ENCODE measurements at places on chromosomes 7 and 10. TPM values are rescaled to one million over a fixed set of nuclear protein-coding genes. Genes with fewer than 3 reads are reported as not detected.

DNA sequence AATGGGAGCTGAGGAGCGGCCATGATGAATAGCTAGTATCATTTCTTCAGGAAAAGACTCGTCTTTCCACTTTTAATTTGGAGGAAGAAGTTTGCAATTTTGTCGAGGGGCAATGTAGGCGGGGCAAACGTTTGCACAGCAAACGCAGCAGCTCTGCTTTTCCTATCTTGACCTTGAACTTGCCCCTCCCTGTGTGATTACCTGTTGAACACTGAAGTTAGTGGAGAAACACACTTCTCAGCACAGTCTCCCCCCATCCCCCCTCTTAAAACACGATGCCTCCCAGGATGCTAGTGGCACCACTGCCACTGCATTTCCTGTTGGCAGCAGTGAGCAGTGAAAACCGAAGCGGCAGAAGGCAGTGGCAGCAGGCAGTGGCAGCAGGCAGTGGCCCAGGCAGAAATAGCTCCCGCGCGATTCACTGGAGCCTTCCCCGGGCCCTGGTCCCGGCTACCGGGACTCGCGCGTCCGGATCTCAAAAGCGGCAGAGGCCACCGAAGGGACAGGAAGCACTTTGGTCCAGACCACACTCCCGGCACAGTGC is at the start of gene EPDR1:
Gene EPDR1 (plus strand): TSS at position 336 of the 544 bp plus-strand sequence. CDS start 300 bp downstream, outside the sequence.
- H3K27me3 ChIP-seq: peaks cover 71% of the 10 kb centered on the region
- H3K36me3 ChIP-seq: peaks cover 8% of the 10 kb centered on the region
- DNase-seq: peak; percentile 28
- H3K4me3 ChIP-seq: peak within 1 kb of the TSS; percentile 77
- no peak within 1 kb of the TSS for H3K27ac ChIP-seq
- peaks cover 28% of the 10 kb centered on the region for H3K4me1 ChIP-seq

The SLC29A4 gene
- polyA plus RNA-seq: not detected

The CNTNAP2 gene
- polyA plus RNA-seq: 38.2 TPM

The ADARB2 gene
- polyA plus RNA-seq: not detected

GRCh38 chr7:139627831-139628230 is 104.3 kb downstream of the CLEC2L start:
- DNase-seq: no peak
- no peak overlapping the region for H3K4me3 ChIP-seq
- H3K4me1 ChIP-seq: peaks cover 22% of the 10 kb centered on the region

DNA sequence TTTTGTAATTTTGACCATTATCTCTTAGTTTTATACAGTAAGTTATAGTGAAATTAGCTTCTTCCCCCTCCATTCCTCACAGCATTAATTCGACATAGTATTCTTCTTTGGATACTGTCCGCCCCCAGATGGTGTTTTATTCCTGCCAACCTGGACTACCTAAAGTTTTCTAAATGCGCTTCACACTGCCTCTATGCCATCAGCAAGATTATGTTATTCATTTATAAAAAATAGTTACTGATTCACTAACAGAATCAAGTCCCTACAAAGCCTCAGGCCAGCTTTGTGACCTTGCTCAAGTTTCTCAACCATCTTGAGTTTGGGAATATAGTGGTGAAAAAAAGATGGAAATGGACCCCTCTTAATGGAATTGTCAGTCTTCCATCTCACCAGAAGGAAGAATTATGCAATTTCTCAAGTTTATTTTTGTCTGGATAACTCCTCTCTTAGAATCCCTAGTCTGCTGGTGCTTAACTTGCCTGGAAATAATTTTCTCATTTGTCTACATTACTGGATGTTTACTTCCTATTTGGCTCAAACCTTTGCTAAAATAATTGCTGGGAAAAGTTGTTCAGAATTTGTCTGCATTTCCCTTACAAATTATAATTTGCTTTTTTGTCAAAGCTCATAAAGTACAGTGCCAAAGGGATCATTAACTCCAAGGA is 16.7 kb upstream of the FGL2 start:
- no peaks in the 10 kb centered on the region for H3K4me1 ChIP-seq
- H3K27ac ChIP-seq: no peak overlapping the region
- no peak for DNase-seq
- peaks cover 19% of the 10 kb centered on the region for H3K36me3 ChIP-seq

DNA sequence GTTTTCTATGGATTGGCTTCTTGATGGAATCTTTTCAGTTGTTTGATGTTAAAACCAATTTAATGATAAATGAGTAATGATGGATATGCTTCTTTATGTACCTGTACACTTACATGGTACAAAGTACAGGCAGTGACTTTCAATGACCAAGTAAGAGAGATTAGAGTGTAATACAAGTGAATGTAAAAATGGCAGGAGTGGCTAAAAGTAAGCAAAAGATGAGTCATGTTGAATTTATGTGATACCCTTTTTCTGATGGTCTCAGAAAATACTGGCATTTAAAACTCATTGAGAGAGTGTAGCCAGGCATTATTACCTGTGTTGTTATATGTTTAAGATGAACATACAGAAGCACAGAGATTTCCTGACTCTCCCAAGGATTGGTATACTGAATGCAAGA is 97.1 kb downstream of the GPR85 start:
- H3K36me3 ChIP-seq: no peaks in the 10 kb centered on the region
- no peaks in the 10 kb centered on the region for H3K4me1 ChIP-seq
- no peak overlapping the region for H3K27ac ChIP-seq

GRCh38 chr7:150417863-150418262 is 32.6 kb upstream of the GIMAP8 start:
- peaks cover 5% of the 10 kb centered on the region for H3K27me3 ChIP-seq
- no peak overlapping the region for H3K4me3 ChIP-seq
- no peak overlapping the region for H3K27ac ChIP-seq
- H3K4me1 ChIP-seq: peaks cover 17% of the 10 kb centered on the region

GRCh38 chr7:1163121-1163520 is 3.1 kb upstream of the ZFAND2A start:
- H3K27me3 ChIP-seq: no peaks in the 10 kb centered on the region
- H3K4me3 ChIP-seq: no peak overlapping the region

- H3K27me3 ChIP-seq: no peaks in the 10 kb centered on the region
- no peak overlapping the region for H3K27ac ChIP-seq
- no peaks in the 10 kb centered on the region for H3K36me3 ChIP-seq
- DNase-seq: no peak
These were observed 15.4 kb downstream of the ADCYAP1R1 start for GRCh38 chr7:31067491-31067890.

- DNase-seq: no peak
- H3K27me3 ChIP-seq: peaks cover 26% of the 10 kb centered on the region
- H3K27ac ChIP-seq: no peak overlapping the region
- no peaks in the 10 kb centered on the region for H3K4me1 ChIP-seq
These were observed 134.3 kb downstream of the HTR7 start for GRCh38 chr10:90723416-90724068.

GRCh38 chr7:130887182-130887956 is 153.4 kb upstream of the KLF14 start:
- peaks cover 18% of the 10 kb centered on the region for H3K4me1 ChIP-seq
- no peak overlapping the region for H3K27ac ChIP-seq
- no peak for DNase-seq
- H3K36me3 ChIP-seq: peaks cover 4% of the 10 kb centered on the region
- no peaks in the 10 kb centered on the region for H3K27me3 ChIP-seq
- H3K4me3 ChIP-seq: no peak overlapping the region

DNA sequence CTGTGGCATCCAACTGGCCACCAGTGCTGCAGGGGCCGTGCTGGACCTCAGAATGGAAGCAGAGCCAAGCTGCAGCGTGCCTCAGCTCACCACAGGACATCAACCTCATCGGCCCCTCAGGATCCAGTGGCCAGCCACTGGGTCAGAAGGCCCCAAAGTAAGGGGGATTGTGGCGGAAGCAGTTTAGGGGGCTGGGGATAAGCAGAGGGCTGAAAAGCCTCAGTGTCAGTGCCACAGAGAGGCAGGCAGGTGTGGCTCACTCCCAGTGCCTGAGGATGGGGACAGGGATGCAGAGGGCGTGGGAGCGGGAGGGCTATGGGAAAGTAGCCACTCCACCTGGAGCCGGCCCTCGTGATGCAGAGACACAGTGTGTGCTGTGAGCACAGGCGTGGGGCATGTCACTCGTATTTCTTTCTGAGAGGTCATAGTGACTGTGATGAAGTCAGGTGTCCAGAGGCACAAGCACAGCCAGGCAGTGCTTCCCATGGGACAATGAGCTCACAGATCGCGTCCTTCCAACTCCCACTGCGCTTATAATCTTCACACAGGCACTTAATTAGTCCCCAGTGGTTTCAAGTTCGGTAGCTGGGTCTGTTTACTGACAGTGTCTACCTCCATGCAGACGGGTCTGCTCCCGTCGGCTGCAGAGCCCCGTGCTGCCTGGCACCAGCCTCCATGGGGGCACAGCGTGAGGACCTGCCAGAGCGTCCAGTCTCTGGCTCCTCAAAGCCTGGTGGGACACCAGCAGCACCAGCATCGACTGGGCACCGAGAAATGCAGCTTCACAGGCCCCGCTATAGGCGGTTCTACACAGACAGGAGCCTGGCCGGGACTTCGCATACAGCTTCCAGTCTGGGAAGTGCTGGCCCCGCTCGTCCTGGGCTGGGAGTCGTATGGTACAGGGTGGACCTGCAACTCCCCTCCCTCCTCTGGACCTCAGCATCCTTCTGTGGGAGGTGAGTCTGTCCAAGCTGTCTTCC is 42.9 kb upstream of the CNPY1 start:
- H3K4me3 ChIP-seq: no peak overlapping the region
- DNase-seq: no peak
- no peaks in the 10 kb centered on the region for H3K36me3 ChIP-seq
- no peak overlapping the region for H3K27ac ChIP-seq
- H3K4me1 ChIP-seq: no peaks in the 10 kb centered on the region

DNA sequence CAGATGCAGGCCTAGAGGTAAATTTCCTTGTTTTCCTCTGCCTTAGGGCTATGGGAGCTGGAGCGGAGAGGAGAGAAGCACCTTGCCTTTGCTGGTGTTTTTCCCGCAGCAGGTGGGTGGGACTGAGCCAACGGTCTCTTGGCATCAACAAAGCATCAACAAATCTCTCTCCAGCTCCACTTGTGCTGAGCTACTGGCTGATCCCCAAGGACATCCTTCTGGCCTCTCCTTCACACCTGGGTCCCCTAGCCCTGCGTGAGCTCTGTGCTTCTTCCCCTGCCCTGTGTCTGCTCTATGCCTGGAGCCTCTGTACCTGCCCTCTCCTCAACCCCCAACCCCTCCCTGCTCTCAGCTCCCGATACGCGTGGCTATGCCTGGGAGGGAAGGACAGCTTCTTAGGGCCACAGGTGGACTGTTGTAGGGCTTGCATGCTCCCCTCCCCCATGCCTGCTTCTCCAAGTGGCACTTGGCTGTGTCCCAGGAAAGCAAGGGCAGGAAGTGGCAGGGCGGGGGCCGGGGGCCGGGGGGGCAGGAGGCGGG is 3.2 kb upstream of the CLDN4 start:
- H3K4me3 ChIP-seq: no peak overlapping the region
- H3K27me3 ChIP-seq: peaks cover 6% of the 10 kb centered on the region
- H3K4me1 ChIP-seq: peaks cover 39% of the 10 kb centered on the region
- no peak for DNase-seq

GRCh38 chr7:25360451-25360850 is 132.2 kb upstream of the NPVF start:
- H3K4me1 ChIP-seq: no peaks in the 10 kb centered on the region
- no peak overlapping the region for H3K4me3 ChIP-seq
- DNase-seq: no peak
- H3K36me3 ChIP-seq: no peaks in the 10 kb centered on the region

The PRSS2 gene
- not detected for polyA plus RNA-seq

The AMPH gene
- not detected for polyA plus RNA-seq

The IGF2BP3 gene
- 0.75 TPM for polyA plus RNA-seq

The SLC26A5 gene
- polyA plus RNA-seq: not detected

- no peaks in the 10 kb centered on the region for H3K36me3 ChIP-seq
- H3K4me3 ChIP-seq: no peak overlapping the region
- DNase-seq: no peak
- no peak overlapping the region for H3K27ac ChIP-seq
- no peaks in the 10 kb centered on the region for H3K4me1 ChIP-seq
- no peaks in the 10 kb centered on the region for H3K27me3 ChIP-seq
These were observed 28.0 kb upstream of the RSU1 start for GRCh38 chr10:16845248-16845647.

DNA sequence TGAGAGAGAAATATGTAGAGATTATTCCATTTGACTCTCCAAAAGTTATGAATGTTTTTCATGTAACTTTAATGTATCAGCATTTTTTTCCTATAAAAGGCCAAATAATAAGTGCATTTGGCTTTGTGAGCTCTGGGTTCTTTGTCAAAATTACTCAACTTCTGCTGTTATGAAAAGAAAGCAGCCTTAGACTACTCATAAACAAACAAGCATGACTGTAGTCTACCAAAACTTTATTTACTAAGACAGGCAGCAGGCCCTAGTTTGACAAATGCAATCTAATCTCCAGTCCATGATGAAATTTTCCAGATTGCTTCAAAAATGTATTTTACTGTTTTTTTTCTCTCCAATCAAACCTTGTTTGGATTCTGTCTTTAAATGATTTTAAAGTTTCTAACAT is 46.3 kb downstream of the MRPL32 start:
- no peak overlapping the region for H3K4me3 ChIP-seq
- no peak overlapping the region for H3K27ac ChIP-seq

DNA sequence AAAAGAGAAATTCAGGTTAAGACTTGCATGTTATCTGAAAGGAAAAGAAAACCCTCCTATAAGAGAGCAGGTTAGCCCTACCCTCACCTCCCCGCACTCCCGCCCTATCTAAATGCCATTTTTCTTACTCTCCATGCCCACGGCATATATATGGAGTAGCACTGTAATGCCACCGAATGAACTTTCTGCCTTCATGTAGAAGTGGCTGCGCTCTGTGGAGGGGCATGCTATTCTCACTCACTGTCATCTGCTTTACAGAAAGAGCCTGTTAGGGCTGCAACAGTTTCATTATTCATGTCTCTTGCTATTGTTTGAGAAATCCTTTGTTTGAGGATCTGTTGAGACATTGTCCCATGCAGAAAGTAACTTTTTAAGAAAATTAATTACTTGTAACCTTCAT is 1190.6 kb downstream of the SORCS1 start:
- no peak overlapping the region for H3K4me3 ChIP-seq
- no peak for DNase-seq
- H3K27ac ChIP-seq: no peak overlapping the region
- H3K4me1 ChIP-seq: no peaks in the 10 kb centered on the region

DNA sequence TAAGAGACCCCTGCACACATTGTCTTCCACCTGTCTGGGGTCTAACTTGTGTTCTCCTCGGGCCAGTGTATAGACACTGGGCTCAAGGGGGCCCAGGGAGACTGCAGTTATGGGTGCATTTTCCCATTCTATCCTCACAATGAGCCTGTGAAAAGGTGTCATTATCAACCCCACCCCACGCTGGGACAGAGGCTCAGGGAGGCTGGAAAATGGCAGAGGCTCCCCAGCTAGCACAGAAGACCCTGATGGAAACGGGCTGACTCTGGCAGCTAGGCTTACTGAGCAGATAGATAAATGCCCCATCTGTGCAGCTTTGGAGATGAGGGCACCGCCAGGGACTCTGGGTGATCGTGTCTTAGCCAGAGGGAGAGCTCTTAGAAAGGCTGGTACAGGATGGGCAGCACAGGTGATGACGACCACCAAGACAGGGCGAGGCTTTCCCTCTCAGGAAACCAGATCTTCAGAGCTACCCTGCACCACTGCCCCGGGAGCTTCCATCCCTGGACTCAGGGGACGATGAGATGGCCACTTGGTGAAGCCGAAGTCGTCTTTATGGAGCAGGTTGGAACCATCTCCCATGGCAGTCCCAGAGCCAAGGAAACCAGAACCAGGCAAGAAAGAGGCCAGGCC is 58.2 kb upstream of the CHST15 start:
- DNase-seq: no peak
- peak overlapping the region; percentile 48 for H3K4me3 ChIP-seq
- H3K27ac ChIP-seq: no peak overlapping the region
- no peaks in the 10 kb centered on the region for H3K36me3 ChIP-seq
